ENCODE measurements at places on chromosomes 12 and 14. TPM values are rescaled to one million over a fixed set of nuclear protein-coding genes. Genes with fewer than 3 reads are reported as not detected.
A peak's percentile ranks its signal among the peaks of the same experiment; 100 is the strongest.

- DNase-seq, result no peak
Observed at GRCh38 chr14:95538801-95539509, 4.1 kb downstream of the GLRX5 start.

DNA sequence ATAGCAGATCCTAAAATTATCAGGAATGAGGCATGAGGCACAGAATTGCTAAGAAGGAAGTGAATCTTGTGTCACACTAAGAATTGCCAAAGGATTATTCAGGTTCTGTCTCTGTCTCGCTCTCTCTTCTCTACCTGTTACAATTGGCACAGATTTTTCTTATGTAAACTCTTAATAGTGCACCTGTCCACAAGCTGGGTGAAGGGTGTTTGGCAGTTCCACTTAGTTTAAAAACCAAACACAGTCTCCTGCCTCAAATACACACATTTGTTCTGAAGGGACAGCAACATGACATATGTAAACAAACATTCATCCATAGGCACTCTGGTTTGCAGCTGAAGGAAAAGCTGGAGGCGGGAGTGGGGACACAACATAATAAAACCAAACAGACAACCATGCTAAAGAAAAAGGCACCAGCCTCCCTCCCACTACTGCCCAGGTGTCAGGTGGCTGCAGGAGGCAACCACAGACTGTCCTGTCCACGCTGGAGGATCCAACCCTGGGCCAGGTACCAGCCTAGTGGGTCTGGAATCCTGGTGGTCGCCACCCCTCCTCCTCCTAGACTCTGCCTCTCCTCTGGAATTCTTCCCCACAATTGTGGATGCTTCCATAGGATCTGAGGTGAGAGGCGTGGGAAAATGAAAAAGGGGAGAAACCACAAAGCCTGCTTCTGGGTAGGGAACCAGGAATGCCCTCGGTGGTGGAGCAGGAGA, 81.2 kb downstream of the TMEM260 start:
- no peak for DNase-seq

- DNase-seq, result no peak
Observed at GRCh38 chr12:24500421-24500820, 448.5 kb downstream of the BCAT1 start.

Gene ZDHHC22
- polyA plus RNA-seq, result not detected

Gene FGF23
- 1.8 TPM for polyA plus RNA-seq

DNA sequence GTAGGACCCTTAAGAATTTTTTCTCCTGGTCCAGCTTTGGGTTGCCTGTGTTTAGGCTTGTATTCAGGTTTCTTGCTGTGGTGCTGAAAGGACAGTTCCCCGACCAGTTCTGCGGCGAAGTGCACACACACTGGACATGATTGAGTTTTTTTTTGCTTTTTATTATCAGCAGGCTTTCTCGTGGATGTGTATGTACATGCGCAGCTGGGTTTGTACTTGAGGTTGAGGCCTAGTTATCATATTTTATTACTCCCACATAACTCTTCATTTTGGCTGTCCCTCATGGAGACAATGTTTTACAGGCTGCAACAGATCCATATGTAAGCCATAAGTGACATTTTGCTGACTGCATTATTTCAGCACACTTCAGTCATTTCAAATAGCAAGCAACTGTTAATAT, 2.5 kb downstream of the SCN8A start:
- DNase-seq, result peak; percentile 74

DNA sequence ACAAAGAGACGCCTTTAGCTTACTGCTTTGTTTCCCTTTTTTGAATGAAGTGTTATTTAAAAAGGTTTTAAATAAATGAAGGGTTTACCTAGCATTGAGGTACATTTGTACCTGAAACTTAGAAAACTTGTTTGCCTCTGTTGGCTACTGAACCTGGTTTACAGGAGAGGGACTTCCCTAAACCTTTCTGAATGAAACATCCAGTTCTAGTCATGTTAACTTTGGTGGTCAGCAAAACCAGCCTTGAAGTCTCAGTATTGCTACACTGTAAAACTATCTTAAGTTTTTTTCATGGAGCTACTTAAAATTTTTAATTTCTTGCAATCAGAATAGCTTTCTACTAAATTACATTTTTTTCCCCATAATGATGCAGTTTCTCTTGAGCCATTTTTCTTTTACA, 38.2 kb downstream of the RASSF8 start:
- DNase-seq, result no peak

GRCh38 chr12:75478116-75478794, 2.3 kb upstream of the GLIPR1 start:
- no peak for DNase-seq

DNA sequence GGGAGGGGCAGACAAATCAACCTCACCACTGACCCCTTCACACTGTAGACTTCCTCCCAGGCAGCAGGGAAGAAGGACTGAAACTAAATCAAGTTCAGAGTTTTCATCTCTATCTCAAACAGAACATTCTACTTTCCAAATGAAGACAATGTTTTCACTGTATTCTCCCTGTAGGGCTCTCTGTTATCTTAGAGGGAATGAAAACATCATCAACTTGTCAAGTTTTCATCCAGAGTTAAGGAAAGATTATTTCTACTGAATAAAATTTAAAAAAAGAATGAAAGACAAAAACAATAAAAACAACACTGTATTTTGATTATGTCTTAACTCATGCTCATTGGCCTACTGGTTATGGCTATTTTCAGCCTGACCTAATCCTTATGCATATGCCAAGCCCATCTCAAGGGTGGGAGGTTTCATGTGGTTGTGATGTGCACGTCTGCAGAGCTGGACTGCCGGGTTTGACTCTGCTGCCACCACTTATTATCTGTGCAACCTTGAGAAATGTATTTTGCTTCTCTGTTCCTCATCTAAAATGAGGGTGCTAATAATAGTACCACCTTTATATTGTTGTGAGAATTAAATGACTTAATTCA, 152.0 kb upstream of the AVPR1A start:
- no peak for DNase-seq

- DNase-seq, result peak; percentile 64
Observed at GRCh38 chr14:61620130-61620946, 75.0 kb upstream of the HIF1A start.

DNA sequence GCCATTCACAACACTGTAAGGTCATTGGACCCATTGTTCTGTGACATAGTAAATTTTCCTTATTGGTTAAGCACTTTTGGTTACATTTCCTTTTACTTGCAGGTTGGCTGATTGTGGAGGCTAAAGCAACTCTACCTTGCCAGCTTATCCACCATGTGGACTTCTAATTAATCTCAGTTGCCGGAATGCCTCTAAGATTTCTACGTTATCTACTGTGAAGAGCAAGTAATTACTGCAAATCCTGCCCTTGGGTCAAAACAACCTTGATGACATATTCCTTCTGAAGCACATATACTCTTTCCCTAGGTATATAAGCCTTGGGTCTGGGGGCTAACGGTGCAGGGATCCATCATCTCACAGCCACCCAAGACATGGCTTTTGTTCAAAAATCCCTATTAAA, 19.5 kb upstream of the MORN3 start:
- DNase-seq, result no peak

GRCh38 chr12:116628989-116629388, 69.8 kb downstream of the MAP1LC3B2 start:
- no peak for DNase-seq

- no peak for DNase-seq
Observed at GRCh38 chr14:22556021-22556989, 32.7 kb downstream of the DAD1 start.

Gene SLC8B1
- 21.8 TPM for polyA plus RNA-seq
